ENCODE measurements at places on chromosomes 3 and 15. TPM values are rescaled to one million over a fixed set of nuclear protein-coding genes. Genes with fewer than 3 reads are reported as not detected.

GRCh38 chr3:2771193-2771592 is 339.0 kb downstream of the IL5RA start:
- H3K36me3 ChIP-seq: no peaks in the 10 kb centered on the region
- no peaks in the 10 kb centered on the region for H3K27me3 ChIP-seq
- no peak for DNase-seq
- H3K4me1 ChIP-seq: no peaks in the 10 kb centered on the region

Gene SMCO1
- not detected for total RNA-seq

GRCh38 chr15:45377609-45378148 is 665 bp downstream of the GATM start:
- H3K4me3 ChIP-seq: peak overlapping the region; percentile 58
- H3K27ac ChIP-seq: no peak overlapping the region
- no peak for DNase-seq
- H3K36me3 ChIP-seq: no peaks in the 10 kb centered on the region

DNA sequence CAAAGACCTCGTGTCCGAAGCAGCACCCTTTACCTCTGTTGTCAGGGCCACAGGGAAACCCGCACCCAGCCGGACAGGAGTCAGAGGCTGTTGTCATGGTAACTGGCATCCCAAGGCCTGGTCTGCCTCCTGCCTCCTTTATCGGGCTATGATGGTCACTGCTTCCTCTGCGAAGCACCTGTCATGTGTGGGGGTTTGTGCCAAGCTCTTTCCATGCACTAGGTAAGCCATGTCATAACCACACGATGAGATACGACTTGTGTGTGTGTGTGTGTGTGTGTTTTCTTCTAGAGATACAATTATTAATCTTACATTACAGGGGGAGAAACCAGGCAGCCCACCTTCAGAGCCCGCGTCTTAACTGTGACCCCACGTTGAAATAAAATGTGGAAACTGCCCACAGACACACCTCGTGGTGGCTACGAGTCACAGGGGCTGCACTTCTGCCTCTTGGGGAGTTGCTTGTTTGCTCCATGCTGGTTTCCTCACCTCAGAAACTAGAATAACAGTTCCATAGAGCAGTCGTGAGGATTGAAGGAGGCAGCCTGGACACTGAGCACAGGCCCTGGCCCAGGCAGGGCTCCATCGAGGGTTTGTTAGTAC is 18.0 kb downstream of the ZDHHC19 start:
- no peaks in the 10 kb centered on the region for H3K27me3 ChIP-seq
- peak overlapping the region; percentile 86 for H3K27ac ChIP-seq
- no peak overlapping the region for H3K4me3 ChIP-seq
- H3K4me1 ChIP-seq: peaks cover 46% of the 10 kb centered on the region

Gene DNAJA4
- 36.3 TPM for total RNA-seq

GRCh38 chr3:141346418-141346817 is 21.9 kb upstream of the ZBTB38 start:
- no peak overlapping the region for H3K27ac ChIP-seq
- no peak for DNase-seq
- H3K4me3 ChIP-seq: no peak overlapping the region
- peaks cover 1% of the 10 kb centered on the region for H3K27me3 ChIP-seq
- H3K4me1 ChIP-seq: no peaks in the 10 kb centered on the region

Gene ISLR2
- total RNA-seq: not detected

GRCh38 chr3:3355442-3355841 is 176.0 kb upstream of the CRBN start:
- H3K4me1 ChIP-seq: no peaks in the 10 kb centered on the region
- no peak for DNase-seq
- H3K27me3 ChIP-seq: no peaks in the 10 kb centered on the region
- no peaks in the 10 kb centered on the region for H3K36me3 ChIP-seq
- no peak overlapping the region for H3K4me3 ChIP-seq

Gene SUCNR1
- total RNA-seq: not detected

DNA sequence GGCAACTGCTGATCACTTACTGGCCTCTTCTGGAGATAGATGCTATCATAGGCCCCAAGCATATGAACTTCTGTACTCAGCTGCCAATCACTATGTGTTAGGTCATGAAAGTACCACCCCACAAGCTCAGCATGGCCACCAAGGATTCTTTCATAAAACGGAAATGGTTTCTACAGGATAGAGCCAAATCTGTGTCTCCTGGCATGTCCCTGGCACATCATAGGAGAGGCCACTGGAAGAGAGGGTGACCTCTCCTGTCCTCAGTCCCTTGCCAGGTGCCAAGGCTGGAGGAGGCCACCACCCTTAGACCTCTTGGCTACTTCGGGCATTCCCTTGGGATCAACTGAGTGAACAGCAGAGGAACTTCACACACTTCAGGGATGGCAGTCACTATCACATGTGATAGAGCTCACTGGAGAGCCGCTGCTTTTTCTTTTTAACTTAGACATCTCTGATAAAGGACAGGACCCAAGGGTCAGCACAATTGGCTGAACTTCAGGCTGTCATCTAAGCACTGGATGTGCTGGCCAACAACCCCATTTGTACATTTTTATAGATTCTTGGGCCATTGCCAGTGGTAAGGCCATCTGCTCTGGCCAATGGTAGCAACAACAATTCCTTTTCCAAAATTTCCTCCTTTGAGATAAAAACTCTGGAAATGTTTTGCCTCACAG is 425.2 kb downstream of the SQOR start:
- no peak overlapping the region for H3K27ac ChIP-seq
- H3K4me3 ChIP-seq: no peak overlapping the region
- no peaks in the 10 kb centered on the region for H3K27me3 ChIP-seq
- H3K36me3 ChIP-seq: no peaks in the 10 kb centered on the region
- DNase-seq: no peak

Gene TRH
- total RNA-seq: not detected

GRCh38 chr3:182465301-182466185 is 327.8 kb upstream of the ATP11B start:
- H3K4me3 ChIP-seq: no peak overlapping the region
- H3K27ac ChIP-seq: no peak overlapping the region
- DNase-seq: no peak
- H3K4me1 ChIP-seq: no peaks in the 10 kb centered on the region
- no peaks in the 10 kb centered on the region for H3K27me3 ChIP-seq

DNA sequence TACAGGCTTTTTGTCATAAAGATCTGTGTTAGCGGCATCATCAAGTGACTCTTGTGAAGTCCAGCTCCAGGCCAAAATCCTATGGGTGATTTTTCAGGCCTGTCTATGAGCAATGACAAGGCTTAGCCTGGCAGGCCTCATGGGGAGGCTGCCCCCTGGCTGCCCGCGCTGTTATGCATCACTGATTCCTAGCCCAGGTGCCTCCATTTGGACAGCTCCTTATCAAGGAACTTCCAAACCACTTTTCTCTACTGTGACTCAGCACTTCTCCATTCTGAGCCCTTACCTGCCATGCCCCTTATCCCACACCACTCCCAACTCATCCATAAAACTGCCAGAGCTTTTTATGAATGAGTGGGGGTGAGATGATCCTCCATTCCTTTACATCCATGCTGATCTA is 91.5 kb upstream of the C3orf80 start:
- no peaks in the 10 kb centered on the region for H3K36me3 ChIP-seq
- no peak overlapping the region for H3K4me3 ChIP-seq
- H3K27ac ChIP-seq: no peak overlapping the region

GRCh38 chr15:99925661-99926461 is 192.6 kb upstream of the LYSMD4 start:
- peak overlapping the region; percentile 51 for H3K27ac ChIP-seq
- peak overlapping the region; percentile 75 for H3K4me3 ChIP-seq
- H3K4me1 ChIP-seq: peaks cover 8% of the 10 kb centered on the region
- DNase-seq: peak; percentile 85
- no peaks in the 10 kb centered on the region for H3K36me3 ChIP-seq
- peaks cover 9% of the 10 kb centered on the region for H3K27me3 ChIP-seq

- H3K27me3 ChIP-seq: peaks cover 8% of the 10 kb centered on the region
- DNase-seq: no peak
- no peaks in the 10 kb centered on the region for H3K36me3 ChIP-seq
- H3K4me1 ChIP-seq: no peaks in the 10 kb centered on the region
- no peak overlapping the region for H3K4me3 ChIP-seq
Measured at GRCh38 chr15:44102675-44103254, 92.3 kb downstream of the FRMD5 start.

Gene RARB
- total RNA-seq: not detected

Gene CCR1
- 1.3 TPM for total RNA-seq

Gene FMN1
- 0.05 TPM for total RNA-seq

Gene C3orf62
- total RNA-seq: 3.0 TPM

DNA sequence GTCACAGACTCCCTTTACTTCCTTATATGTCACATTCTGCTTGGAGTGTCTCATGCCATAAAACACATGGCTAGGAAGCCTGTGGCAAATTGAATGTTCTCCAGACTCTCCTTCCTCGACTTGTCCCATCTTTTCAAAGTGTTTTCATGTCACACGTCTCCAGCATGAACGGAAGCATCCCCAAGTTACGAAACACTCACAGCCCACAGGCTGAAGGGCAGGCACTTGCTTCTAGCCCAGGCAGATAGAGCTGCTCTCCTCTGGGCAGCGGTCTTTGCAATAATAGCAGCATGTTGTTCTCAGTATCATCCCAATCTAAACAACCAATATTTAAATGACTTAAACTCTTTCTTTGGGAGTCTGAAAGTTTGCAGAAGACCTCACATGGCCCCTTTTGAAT is 85.3 kb upstream of the ADAMTS9 start:
- H3K27ac ChIP-seq: no peak overlapping the region
- no peak for DNase-seq
- no peaks in the 10 kb centered on the region for H3K36me3 ChIP-seq

- H3K27me3 ChIP-seq: peaks cover 2% of the 10 kb centered on the region
- H3K4me1 ChIP-seq: no peaks in the 10 kb centered on the region
- no peak overlapping the region for H3K27ac ChIP-seq
- no peaks in the 10 kb centered on the region for H3K36me3 ChIP-seq
- no peak for DNase-seq
- H3K4me3 ChIP-seq: no peak overlapping the region
Measured at GRCh38 chr15:49876401-49877038, 242.5 kb downstream of the ATP8B4 start.

Gene HRH1
- total RNA-seq: 2.9 TPM

GRCh38 chr3:190076601-190077394 is 43.9 kb downstream of the P3H2 start:
- H3K27ac ChIP-seq: no peak overlapping the region
- H3K4me1 ChIP-seq: no peaks in the 10 kb centered on the region
- DNase-seq: no peak
- H3K4me3 ChIP-seq: no peak overlapping the region
- peaks cover 12% of the 10 kb centered on the region for H3K27me3 ChIP-seq
- H3K36me3 ChIP-seq: no peaks in the 10 kb centered on the region

- H3K4me1 ChIP-seq: peaks cover 8% of the 10 kb centered on the region
- peak; percentile 8 for DNase-seq
- H3K4me3 ChIP-seq: no peak overlapping the region
- H3K36me3 ChIP-seq: no peaks in the 10 kb centered on the region
Measured at GRCh38 chr3:197023241-197023997, 6.2 kb downstream of the MELTF start.

Gene TMEM43
- total RNA-seq: 32.4 TPM

GRCh38 chr3:150519026-150519425 is 27.3 kb downstream of the SERP1 start:
- DNase-seq: no peak
- peaks cover 4% of the 10 kb centered on the region for H3K36me3 ChIP-seq
- no peaks in the 10 kb centered on the region for H3K27me3 ChIP-seq
- no peak overlapping the region for H3K4me3 ChIP-seq
- no peaks in the 10 kb centered on the region for H3K4me1 ChIP-seq

Gene SLC27A2
- 22.5 TPM for total RNA-seq
